ENCODE measurements at places on chromosomes 7 and 10. TPM values are rescaled to one million over a fixed set of nuclear protein-coding genes. Genes with fewer than 3 reads are reported as not detected.

The ABCA13 gene
- polyA plus RNA-seq = 0.57 TPM

The HECW1 gene
- polyA plus RNA-seq = 4.0 TPM

The CTTNBP2 gene
- polyA plus RNA-seq = 9.1 TPM

The ADRA2A gene
- 0.84 TPM for polyA plus RNA-seq

The CDNF gene
- polyA plus RNA-seq = 2.4 TPM

The ADIRF gene
- polyA plus RNA-seq = not detected

The WNT2 gene
- polyA plus RNA-seq = 32.6 TPM

The COL26A1 gene
- polyA plus RNA-seq = 10.8 TPM

The SPACDR gene
- not detected for polyA plus RNA-seq
